ENCODE measurements at places on chromosomes 16 and 17. TPM values are rescaled to one million over a fixed set of nuclear protein-coding genes. Genes with fewer than 3 reads are reported as not detected.

DNA sequence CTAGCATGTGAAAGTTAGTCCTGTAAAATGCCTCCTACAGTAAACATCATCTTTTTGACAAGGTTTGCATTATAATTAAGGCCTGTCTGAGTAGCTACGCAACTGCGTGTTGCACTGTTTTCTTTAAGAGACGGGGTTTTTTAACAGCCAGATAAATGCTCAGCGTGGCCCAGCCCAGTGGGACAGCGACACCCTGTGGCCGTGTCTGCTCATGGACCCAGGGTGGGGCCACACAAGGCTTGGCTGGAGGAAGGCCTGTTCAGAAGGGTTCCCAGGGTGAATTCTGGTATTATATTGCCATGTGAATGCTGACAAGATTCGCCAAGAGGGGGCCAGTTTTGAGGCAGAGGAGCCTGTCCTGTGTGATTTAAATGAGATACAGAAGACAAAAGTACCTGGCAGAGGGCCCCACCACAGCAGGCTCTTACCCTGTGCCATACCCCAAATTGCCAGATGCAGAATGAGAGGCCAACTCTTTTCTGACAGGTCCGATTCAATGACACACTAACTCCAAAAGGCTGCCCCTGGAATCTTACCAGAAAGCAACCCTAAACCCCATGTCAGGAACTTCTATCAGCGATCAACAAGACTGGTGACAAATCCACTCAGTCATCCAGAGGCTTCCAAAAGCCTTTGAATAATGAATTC is 65.9 kb upstream of the IRX6 start:
- peak; percentile 36 for DNase-seq

GRCh38 chr17:59848778-59849177 is 44.0 kb downstream of the TUBD1 start:
- peak; percentile 92 for DNase-seq

DNA sequence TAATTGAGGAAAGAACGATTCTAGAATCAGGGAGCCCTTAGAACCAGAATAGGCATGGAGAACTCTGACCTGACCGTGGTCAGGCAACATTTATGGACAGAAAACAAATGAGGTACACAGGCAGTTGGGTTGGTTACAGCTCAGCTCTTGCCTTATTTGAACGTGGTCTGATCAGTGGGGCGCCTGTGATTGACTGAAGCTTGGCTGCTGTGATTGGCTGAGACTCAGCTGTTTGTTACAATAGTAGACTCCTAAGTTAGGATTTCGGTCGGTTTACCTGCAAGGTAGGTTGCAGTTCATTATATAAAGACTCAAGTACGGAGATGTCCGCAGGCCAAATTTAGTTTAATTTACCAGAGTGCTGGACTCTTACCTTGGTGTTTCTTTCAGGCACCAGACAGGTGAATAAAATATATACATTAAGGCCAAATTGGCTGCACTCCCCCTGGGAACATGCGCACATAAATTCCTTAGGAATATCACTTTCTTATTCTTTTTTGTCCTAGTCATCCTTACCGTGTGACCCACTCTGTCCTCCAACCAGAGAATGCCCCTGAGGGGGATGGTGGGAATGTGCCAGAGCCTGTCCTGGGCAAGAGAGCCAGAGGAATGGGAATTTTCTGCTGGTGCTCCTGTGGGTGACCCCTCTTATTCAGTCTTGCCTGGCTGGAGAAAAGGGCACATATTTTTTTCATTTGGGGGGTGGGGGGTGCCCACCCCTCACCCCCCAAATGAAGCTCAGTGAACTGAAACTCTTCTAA is 7.5 kb upstream of the CSNK2A2 start:
- DNase-seq, result no peak

DNA sequence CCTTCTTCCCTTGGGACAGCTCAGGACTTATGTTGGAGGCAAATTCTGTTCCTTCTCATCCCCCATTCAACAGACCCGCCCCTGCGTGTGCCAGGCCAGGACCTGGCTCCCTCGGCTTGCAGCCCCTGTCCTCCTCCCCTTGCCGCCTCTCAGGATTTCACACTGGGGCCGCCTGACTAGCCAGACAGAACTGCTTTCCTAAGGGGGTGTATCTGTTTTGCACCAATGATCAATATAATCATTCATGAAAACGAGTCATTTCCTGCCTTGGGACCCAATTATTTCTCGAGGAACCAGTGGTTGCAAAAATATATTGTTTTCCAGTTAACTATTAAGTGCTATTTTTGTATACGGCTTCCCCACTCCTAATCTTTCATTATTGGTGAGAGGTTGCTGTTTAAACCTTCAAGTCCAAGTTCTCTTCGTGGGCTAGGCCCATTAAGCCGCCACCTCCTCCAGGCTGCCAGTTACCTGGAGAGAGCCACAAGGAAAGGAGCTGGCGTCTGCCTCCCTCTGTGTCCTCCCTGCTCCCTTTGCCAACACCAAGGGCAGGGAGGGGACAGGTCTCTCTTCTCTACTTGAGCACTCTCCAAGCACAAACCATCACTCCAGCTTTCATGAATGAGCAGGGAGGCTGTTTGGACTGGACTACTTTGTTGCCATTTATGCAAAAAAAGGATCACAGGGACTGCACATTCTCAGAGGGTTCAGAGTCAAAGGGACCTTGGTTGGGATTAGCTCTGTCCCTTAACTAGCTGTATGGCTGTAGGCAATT is 8.9 kb downstream of the DCAKD start:
- DNase-seq, result no peak

DNA sequence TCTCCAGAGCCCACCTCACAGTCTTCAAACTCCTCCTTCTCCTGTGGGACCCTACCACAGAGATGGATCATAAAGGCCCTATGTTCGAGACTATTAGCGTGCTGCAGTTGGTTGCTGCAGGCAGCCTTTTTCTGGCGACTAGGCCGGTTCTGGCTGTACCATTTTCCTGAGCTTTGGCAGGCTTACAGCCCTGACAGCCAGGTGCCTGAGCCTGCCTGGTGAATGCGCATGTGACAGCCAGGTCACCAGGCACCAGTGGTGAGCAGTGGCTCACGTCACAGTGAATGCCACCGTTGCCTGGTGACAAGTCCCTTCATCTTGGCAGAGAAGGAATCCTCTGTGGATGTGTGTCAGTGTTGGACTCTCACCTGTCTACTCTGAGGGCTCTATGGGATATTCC is 978.8 kb downstream of the KCNJ18 start:
- no peak for DNase-seq

DNA sequence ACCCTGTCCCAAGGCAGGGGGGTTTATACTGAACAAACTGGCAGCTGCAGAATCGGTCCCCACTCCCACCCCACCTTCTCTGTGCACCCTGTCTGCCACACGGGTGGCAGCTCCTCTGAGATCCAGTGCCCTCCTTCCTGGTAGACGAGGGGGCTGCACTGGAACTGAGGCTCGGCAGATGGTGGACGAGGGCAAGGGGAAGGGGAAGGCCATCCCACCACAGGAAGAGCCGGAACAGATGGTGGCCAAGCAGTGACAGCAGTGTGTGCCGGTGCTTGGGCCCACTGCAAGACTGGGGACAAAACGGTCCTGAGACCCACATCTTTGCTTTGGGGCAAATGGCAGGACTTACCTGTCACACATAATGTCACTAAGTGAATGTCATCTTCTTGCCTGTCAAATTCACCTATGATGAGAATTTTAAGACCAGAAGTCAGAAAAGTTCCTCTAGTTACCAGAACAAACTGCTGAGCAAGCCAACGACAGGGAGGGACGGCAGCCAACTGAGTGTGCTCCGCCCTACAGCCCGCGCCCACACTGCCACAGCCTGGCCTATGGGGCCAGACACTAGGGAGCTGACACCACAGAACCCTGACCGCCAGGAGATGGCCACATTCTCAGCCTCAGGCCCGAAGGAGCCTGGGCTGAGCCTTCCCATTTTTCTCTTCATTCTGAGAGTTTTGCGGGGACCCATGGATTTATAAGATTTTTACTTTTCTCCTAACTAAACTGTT is 14.4 kb downstream of the NTAN1 start:
- DNase-seq, result peak; percentile 69

GRCh38 chr17:36900160-36900512 is 37.1 kb upstream of the LHX1 start:
- no peak for DNase-seq

GRCh38 chr17:68800751-68801150 is 154.4 kb downstream of the ABCA8 start:
- DNase-seq, result no peak

- no peak for DNase-seq
Observed at GRCh38 chr17:59572301-59572924, 7.0 kb downstream of the DHX40 start.

- DNase-seq, result no peak
Observed at GRCh38 chr16:30784215-30784614, 2.8 kb downstream of the ZNF629 start.

DNA sequence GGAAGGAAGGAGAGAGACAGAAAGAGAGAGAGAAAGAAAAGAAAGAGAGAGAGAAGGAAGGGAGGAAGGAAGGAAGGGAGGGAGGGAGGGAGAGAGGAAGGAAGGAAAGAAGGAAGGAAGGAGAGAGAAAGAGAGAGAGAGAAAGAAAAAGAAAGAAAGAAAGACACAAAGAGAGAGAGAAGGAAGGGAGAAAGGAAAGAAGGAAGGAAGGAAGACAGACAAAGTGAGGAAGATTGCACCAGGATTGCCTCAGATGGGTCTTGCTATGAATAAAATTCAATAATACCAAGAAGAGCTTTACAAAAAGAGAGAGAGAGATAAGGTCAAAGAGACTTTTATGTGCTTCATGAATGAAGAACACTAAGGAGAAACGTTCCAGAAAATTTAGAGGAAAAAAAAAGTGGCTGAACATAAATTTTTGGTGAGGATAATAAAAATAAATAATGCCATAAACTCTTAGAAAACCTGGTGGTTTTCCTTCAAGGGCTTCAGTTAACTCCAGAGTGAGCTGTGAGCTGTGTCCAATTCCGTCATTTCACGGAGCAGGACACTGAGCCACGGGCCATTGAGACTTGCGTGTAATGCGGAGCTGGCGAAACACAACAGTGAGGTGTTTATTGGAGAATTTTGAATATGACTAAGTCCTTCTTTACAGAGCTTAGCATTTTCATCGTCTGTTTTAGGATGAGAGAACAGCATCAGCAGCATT is 72.7 kb upstream of the TNRC6C start:
- DNase-seq, result no peak

DNA sequence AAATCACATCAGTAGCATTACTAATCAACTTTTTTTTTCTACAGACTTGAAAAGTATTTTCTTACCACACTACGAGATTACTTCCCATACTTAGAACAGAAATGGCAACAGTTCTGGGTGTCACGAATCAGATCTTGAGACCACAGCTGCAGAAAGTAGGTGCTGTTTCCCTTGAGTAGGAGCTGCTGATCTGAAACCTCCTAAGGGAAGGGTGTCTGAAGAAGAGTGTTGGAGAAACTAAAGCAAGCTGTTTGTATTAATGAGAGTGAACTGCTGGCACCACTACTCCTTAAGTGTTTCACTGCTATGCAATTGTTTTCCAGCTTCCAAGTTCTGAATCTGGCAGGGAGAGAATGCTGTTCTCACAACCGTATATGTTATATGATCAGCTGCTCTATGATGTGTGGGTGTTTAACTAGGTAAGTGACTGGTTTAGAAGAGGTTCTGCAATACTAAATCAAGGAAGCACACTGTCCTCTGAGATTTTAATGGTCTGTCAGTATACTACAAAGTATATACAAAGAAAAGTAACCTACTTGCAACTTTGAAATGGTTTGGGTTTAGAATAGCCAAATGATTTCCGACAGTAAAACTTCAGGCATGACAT is 3.3 kb downstream of the ZNF652 start:
- no peak for DNase-seq

DNA sequence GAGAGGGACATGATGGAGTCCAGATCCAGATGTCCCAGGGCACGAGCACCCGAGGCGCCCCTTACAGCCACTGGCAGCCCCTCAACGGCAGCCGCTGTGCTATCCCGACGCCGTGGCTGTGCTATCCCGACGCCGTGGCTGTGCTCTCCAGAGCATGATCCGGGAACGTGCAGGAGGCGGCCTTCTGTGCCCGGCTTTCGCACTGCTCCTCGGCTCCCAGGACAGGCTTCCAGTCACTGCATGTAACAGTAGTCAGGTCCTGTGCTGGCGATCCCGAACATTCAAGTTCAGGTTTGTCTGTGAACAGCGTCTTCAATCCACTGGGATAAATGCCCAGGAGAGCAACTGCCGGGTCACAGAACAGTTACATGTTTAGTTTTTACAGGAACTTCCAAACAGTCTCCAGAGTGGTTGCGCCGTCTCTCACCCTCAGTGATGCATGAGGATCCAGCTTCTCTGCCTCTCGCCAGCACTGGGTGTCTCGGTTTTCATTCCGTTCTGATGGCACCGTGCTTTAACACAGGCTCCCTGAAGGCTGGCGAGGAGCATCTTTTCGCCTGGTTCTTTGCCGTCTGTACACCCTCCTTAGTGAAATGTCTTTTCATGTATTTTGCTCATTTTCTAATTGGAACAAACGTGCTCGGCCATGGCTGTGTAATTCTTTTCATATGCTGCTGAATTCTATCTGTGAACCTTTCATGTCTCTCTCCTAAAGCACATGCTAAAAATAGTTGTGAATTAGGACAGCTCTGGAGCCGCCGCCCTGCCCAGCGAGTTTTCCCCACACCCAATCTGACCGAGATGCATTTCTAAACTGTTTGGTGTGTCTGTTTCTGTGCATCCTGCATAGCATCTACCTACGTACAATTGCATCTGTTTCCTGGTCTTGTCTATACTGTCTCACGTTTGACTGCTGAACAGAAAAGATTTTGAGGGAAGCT is 72.6 kb upstream of the METRNL start:
- no peak for DNase-seq

DNA sequence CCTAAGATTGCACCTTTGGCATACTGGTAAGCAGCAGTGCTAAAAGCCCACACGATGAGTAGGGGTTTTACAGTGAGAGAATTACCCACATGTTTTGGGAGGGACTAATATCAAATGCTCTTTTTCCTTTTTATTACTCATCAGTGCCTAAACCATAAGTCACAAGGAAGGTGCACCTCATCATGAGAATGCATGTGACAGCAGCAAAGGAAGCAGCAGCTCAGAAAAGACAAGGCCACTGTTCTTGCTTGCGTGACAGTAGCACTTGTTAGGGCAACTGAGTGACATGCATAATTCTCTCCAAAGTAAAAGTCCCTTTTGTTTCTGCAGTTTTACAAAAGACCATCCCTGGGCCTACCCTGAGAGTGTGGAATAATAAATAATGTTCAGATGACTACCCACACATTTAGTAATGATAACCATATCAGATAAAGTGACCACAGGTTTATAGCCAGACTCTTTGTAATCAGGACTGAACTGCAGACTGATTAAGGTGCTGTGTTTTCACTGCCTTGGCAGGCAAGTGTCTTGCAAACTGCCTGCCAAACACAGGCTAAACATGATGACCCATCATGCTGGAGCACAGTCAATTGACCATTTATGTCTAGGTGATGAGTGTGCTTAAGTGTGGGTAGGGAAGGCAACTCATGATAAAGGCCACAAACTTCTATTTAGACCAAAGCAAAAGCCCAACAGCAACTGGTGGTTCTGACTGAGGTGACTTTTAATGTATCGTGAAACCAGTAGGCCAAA is 1751.4 kb downstream of the TP53TG3F start:
- no peak for DNase-seq

Gene RNU2-1
- 5,610 TPM for total RNA-seq

Gene CMTM2
- total RNA-seq, result 0.52 TPM

Gene NOL3
- total RNA-seq, result 36.7 TPM

Gene C1QTNF1
- total RNA-seq, result 14.9 TPM

Gene HES7
- 0.52 TPM for total RNA-seq

Gene GPS1
- 101 TPM for total RNA-seq

Gene ABCC11
- total RNA-seq, result not detected

Gene ZKSCAN2
- 4.4 TPM for total RNA-seq

Gene HAS3
- 13.3 TPM for total RNA-seq

Gene HOXB6
- 6.7 TPM for total RNA-seq

Gene SDR42E1
- total RNA-seq, result 9.3 TPM

Gene ACE
- total RNA-seq, result 51.2 TPM

Gene EVI2A
- total RNA-seq, result 30.9 TPM

Gene IGF2BP1
- total RNA-seq, result 0.26 TPM

Gene ITGA2B
- 3.2 TPM for total RNA-seq

Gene LAT
- total RNA-seq, result 14.0 TPM

Data from left lung (tissue), 14 donors.